ENCODE measurements at places on chromosomes 6 and 20.
A peak's percentile ranks its signal among the peaks of the same experiment; 100 is the strongest.

DNA sequence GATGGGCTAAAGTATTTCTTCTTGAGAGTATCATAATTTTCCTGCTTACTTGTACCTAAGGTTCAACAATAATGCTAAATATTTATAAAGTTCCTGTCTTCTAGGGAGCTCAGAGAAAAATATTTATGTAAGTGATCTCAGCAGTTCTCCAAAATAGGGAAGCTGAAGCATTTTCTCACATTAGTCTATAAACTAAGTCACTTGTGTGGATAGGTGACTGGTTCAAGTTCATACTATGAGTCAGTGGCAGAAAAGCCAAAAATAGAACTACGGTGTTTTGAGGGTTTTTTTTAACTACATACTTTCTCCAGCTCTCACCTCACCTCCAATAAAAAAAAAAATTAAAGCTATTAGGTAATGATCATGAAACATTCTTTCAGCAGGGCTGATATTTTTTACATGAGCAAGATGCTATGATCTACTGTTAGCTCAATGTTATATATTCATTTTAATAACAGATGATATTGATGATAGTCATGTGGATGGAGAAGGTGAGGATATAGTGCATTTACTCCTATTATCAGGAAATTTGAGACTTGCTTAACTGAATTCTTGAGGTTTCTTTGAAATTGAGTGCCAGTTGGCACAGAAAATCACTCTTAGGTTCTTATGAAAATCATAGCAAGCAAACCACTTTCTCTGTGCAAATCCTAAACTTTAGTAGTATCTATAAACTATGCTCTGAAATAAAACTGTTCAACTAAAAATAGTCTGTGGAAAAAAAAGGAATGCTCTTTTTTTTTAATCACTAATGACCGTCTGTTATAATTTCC, 4.1 kb upstream of the MOXD1 start:
- peak; percentile 7 for DNase-seq

GRCh38 chr6:123908797-123909196, 105.1 kb downstream of the NKAIN2 start:
- no peak for DNase-seq

- DNase-seq, result no peak
Measured at GRCh38 chr6:35186571-35186970, 27.2 kb upstream of the SCUBE3 start.

DNA sequence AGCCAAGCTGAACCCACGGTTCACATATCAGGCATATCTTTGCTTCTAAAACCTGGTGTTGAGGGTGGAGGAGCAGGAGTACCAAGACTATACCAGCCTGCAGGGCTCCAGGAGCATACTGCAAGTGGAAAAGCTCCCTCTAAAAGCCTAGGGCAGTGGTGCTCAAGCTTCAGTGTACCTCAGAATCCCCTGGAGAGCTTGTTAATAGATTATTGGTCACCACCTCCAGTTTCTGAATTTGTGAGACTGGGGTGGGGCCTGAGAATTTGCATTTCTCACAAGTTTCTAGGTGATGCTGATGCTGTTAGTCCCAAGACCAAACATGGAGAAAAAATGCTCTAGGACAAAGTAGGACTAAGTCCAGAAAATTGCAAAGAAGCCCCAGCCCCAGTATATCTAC, 65.4 kb downstream of the FILIP1 start:
- DNase-seq, result no peak

DNA sequence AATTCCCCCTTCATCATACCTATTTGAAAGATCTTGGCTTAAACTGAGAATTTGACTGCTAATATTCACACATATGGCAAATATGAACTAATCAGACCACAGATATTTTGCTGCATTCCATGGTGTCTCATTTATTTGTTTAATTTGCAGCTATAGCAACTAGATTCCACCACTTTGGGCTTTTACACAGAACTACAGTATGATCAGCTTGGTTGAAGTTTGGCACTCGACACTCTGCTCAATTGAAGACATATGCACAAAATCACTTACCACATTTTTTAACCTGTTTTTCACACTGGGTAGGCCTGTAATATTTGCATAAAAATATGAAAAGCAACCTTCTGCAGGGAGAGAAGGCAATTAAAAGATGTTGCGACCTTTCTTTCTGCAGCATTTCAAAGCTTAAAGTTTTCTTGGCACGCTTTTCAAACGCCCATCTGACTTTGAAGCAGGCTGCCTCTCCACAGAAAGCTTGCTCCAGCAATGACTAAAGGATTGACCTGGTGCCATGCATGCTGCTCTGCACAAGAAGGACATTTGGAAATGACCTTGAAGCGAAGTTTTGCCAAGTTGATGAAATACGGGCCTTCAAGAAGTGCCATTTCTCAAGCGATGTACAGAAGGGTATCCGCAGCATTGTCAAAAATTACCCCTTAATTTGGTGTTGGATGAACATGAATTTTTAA, 126.7 kb downstream of the AIG1 start:
- DNase-seq, result no peak

DNA sequence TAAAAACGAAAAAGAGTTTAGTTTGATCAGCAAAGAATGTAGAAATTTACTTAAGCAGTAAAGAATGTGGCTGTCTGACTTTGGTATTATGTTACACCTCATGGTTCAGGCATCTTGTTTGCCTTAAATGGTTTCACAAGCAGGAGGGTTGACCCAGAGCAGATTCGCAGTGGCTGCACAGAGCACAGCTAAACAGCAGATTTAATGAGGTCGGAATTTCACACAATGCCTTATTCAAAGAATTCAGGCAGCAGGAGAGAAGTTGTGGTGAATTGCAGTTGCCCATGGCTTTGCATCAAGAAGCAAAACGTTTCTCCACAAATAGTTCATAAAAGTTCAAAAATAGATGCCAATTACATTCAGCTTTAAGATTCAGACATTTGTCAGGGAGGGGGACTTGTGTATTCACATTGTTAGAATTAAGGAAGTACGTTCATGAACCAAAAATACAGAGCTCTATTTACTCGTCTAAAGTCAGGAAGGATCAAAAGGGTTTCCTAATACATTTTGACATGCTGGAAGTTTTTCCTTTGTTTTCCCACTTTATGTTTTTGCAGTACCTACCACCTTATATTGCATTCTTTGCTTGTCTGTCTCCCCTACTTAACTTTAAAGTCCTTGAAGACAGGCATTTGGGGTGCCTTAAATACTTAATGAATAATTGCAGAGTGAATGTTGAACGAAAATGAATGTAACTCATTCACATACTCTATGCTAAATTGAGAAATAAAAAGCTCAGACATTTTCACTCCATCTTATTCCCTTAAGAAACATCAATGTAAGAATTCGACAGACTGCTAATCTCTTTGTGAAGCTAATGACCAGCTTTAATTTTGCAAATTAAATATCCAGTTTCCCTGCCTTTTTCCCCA, 1163.6 kb upstream of the CITED2 start:
- DNase-seq, result peak; percentile 7

GRCh38 chr6:129759796-129760605, 50.0 kb upstream of the ARHGAP18 start:
- no peak for DNase-seq

DNA sequence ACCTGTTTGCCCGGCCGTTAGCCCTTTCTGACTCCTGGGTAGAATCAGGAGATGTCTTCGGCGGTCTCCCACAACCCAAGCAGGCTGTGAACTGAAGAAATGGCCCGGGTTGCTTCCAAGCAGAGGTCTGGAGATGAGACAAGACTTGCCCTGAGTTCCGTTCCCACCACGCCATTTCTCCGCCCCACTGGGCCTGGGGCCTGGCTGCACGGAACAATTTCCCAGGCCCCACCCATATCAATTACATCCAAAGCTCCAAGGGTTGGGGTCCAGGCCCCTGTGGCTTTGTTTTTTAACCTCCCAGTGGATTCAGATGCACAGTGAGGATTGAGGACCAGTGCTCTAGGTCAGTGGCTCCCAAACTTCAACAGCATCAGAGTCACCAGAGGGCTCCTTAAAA, 214.5 kb upstream of the ARID1B start:
- no peak for DNase-seq

DNA sequence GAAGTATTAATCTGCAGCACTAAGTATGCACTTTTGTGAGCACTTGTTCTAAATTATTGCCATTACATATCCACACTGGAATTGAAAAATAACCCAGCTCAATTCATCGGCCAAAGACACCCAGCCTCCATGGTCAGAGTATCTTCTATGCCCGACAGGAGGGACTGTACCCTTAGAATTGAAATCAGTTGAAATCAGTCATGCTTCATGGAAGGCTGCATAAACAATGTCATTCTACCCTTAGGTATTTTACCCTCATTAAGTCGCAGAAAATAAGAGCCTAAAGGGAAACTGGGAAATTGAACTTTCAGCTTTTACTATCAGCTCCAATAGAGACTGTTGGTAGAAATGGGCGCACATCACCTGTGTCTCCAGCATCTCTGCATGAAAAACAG, 2.9 kb upstream of the RAMACL start:
- DNase-seq, result no peak

DNA sequence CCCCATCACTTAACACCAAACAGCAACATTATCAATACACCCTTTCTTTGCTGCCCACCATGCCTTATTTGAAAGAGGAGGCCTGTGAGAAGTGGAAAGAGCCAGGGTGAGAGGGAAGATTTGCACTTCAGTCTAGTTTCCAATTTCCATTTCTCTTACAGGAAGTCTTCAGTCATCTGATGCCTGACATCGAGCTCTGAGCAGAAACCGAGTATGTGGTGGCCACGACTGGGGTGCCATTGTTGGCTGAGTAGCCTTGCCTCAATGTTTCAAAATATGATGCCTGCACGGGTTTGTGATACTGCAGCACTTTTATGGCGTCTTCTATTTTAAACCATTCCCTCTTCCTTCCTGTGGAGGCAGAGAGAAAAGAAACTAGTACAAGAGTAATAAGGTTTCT, 39.8 kb upstream of the SMIM29 start:
- DNase-seq, result peak; percentile 64

GRCh38 chr20:3477861-3478544, 7.2 kb downstream of the ATRN start:
- DNase-seq, result no peak

DNA sequence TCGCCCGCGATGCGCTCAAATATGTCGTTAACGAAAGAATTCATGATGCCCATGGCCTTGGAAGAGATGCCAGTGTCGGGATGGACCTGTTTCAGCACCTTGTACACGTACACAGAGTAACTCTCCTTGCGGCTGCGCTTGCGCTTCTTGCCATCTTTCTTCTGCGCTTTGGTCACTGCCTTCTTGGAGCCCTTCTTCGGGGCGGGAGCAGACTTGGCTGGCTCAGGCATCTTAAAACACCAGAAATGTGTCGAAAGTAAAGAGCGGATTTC, 36.4 kb downstream of the HFE start:
- no peak for DNase-seq

GRCh38 chr20:46979603-46980241, 85.1 kb downstream of the EYA2 start:
- DNase-seq, result no peak

DNA sequence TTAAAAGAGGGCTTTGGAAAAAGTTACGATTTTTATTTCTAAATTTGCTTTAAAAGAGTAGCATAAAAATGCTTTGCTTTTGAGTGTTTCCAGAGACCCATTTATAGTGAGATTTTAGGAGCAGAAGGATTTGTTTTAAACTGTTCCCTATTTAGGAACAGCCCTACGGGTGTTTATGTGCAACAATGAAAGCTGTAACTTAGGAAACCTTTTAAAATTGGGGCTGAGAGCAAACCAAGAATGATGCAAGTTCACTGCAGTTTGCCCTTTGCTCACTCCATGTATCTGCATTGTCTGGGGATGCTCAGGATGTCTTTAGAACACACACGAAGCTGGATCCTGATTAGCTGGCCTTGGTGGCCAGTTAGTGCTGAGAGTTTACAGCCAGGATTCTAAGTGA, 40.9 kb downstream of the GHRH start:
- no peak for DNase-seq

- no peak for DNase-seq
Measured at GRCh38 chr20:21435576-21435975, 38.2 kb upstream of the NKX2-4 start.

- DNase-seq, result no peak
Measured at GRCh38 chr6:2566048-2566447, 184.7 kb downstream of the MYLK4 start.

DNA sequence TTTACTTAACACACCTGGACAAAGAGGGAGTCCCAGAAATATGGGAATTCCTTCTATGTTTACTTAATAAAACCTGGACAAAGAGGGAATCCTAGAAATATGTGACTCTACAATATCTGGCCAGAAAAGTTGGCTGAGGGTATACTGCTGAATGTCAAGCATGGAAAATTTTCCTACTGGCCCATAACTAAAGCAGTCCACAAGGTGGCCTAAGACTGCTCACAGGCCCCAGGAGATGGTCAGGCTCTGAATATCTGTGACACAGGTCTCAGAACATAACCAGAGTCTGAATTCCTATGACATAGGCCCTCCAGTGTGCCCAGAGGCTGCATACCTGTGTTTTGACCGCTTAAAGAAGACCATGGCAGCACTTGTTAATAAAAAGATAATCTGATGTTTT, 578.2 kb upstream of the NRSN1 start:
- DNase-seq, result no peak

DNA sequence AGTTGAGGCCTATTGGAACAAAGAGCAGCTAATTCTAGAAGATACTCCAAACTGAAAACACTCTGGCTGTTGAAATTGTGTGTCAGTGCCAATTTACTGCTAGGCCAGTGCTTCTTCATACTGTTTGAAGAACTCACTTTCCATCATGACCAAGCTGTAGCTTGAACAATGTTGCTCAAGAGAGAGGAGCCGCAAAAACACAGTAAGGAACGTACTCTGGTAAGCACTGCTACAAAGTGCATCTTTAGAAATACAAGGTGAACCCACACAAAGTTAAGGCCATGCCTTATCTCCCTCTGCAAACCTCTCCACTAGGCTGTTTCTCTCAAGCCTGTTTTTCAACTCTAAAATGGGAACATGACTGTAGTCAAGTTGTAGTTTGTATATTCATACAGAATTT, 74.5 kb upstream of the TULP1 start:
- DNase-seq, result no peak

DNA sequence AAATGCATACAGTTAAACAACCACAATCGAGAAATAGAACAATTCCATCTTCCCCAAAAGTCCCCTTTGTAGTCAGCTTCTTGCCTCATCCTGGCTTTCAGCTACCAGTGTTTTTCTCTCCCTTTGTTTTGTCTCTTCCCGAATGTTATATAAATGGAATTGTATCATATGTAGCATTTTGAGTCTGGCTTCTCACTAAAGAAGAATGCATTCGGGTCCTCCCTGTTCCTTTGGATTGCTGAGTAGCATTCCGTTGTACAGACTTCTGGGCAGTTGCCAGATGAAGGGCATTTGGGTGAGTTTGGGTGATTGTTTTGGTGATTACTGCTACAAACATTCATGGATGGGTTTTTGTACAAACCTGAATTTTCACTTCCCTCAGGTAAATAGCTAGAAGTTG, 27.8 kb downstream of the PRPH2 start:
- no peak for DNase-seq

GRCh38 chr6:13593720-13594119, 19.3 kb downstream of the SIRT5 start:
- DNase-seq, result no peak

All from Kasumi-1 (cell line).